ENCODE measurements at places on chromosomes 16 and 17.
A peak's percentile ranks its signal among the peaks of the same experiment; 100 is the strongest.

DNA sequence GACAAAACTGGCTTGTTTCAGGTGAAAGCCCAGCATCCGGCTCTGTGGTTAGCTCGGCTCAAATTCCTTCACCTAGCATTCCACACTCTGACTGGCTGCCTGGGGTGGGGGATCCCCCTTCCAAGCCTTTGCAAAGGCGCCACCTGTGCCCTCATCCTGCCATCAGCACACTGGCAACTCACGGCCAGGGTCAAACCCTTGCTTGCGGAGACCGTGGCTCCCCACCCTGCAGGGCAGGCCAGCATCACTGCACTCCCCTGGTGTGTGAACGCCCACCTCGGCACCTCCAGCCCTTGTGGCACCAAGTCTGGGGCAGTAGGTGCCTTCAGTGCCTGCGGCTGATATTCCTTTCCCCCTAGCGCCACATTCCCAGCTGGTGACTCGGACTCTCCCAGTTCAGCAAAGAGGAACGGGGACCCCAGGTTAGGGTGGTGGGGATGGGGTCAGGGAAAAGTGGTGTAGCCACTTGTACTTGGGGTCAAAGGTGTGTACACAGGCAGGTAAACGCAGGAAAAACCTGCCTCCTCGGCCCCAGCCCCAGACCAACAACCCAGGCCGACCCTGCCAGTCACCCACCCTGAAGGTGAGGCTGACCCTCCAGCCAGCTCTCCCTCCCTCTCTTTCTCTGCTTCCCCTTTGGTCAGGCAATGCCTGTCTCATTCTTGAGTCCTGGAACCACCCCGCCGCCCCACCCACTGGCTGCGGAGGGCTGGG lies 1.1 kb downstream of the FLII start:
- DNase-seq, result peak; percentile 26

- DNase-seq, result no peak
These were observed 13.8 kb upstream of the ABCC3 start for GRCh38 chr17:50620858-50621257.

GRCh38 chr16:84957792-84958191 lies 53.5 kb downstream of the ZDHHC7 start:
- DNase-seq, result no peak

- no peak for DNase-seq
These were observed 102.5 kb upstream of the TMEM97 start for GRCh38 chr17:28216528-28216927.

- DNase-seq, result no peak
These were observed 23.8 kb downstream of the OSBPL7 start for GRCh38 chr17:47797797-47798196.

DNA sequence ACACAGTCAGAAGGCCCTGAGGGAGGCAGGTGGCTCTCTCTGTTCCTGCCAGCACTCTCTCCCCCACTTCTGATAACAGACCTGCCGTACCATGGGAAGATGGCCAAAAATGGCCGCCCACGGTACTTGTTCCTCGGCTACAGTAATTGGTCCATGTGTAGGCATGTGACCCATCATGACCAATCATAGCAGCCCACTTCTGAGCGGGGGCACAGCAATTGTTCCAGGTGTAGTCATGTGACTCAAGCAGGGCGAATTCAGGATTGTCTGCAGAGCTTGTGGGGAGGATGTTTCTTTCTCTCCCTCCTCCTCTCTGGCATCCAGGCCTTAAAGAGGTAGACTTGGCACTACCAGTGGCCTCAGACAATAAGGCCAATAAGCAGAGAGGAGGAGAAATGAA lies 250.4 kb downstream of the MRTFB start:
- no peak for DNase-seq

DNA sequence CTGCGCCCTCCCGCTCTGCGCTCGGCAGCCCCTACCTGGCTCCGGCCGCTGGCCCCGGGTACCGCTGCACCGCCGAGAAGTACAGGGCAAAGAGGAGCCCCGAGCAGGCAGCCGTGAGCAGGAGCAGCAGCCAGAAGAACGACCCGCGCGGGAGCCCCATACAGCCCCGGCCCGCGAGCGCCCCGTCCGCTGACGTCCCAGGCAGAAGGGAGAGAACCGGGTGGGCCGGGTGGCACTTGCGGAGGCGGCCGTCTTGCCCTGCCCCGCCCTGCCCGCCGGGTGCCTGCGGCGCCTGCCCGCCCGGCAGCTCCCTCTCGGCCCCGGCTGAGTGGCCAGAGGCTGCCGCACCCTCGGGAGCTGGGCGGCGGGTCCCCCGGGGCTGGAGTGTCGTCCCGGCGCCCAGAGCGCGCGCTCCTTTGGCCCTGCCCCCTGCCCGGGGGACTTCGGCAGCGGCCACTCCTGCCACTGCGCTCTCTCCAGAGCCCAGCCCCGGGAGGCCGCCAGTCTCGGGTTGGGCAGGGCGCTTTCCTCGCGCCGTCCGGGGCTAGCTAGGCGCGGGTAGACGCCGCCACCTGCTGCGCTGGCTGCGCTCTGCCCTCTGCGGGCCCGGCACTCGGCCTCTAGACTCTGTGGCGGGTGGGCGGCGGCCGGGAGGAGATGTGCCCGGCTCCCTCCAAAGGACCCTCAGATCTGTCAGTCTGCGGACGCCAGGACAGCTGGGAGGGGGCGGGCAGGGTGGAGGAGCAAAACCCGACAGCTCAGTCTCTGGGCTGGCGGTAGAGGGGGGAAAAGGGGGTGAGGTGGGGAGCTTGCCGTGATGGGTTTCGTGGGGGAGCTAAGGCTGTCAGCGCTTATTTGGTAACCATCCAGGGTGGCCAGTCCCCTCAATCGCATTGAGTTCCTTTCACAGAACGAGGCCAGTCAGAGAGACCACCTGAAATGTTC lies at the start of gene ST6GALNAC2:
Gene ST6GALNAC2, minus strand, starts transcription at position 212 of the 945 bp plus-strand sequence. Its CDS starts 52 bp downstream, at position 160.
- DNase-seq, result peak; percentile 49

- DNase-seq, result no peak
These were observed 27.2 kb upstream of the HYDIN start for GRCh38 chr16:71257768-71258167.

- DNase-seq, result no peak
These were observed 32.2 kb downstream of the DRC3 start for GRCh38 chr17:18004884-18005305.

- no peak for DNase-seq
These were observed 84.9 kb upstream of the ASIC2 start for GRCh38 chr17:33377837-33378595.

DNA sequence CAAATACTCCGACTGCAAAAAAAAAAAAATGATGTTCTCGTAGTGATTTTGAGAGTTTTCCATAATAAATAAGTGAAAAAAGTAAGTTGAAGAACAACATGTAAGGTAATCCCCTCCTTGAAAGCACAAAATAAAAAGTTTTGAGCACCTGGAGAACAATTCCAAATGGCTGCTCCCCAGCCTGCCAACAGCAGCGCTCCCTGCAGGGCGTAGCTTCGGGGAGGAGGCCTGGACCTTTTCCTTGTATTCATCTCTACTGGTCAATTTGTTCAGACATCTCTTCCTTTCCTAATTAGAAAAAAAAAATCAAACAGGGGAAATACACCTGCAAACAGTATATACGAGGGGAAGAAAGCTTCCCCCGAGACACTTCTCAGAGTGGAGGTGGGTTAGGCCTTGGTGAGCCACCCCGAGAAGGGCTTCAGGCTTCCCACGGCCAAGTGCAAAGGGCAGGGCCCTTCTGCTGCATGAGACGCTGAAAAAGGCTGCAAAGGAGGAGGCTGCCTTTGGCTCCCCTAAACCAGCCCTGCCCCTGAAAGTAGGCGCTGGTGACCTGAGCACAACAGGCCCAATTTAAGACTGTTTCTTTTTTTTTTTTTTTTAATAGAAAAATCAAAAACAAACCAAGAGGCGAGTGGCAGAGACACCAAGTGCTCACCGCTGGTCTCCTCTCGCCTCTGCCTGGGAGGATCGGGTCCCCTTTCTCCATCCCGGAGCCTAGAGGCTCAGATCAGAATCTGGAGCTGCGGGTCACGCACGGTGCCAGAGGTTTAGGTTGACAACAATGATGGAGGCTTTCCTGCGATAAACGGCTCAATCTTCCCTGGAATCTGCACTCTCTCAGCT lies 193.1 kb upstream of the FOXF1 start:
- DNase-seq, result no peak

- no peak for DNase-seq
These were observed 447 bp downstream of the SDK2 start for GRCh38 chr17:73643852-73644144.

GRCh38 chr16:55040366-55041086 lies 109.9 kb downstream of the IRX5 start:
- DNase-seq, result no peak

DNA sequence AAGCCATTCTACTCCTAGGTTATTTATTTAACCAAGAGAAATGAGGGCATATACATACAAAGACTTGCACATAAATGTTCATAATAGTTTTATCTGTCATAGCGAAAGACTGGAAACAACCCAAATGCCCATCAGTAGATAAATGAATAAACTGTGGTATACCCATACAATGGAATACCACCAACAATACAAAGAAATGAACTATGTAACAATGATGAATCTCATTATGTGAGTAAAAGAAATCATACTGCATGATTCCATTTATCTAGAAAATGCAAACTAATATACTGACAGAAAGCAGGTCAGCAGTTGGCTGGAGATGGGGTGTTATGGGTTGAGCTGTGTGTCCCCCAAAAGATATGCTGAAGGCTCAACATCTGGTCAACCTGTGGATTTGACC lies 57.3 kb downstream of the CEP95 start:
- DNase-seq, result no peak

- DNase-seq, result peak; percentile 58
These were observed 70.8 kb downstream of the XPO6 start for GRCh38 chr16:28140788-28141618.

- no peak for DNase-seq
These were observed 3.1 kb upstream of the KRT36 start for GRCh38 chr17:41492771-41493170.

GRCh38 chr16:48556913-48557351 lies 53.0 kb downstream of the N4BP1 start:
- DNase-seq, result peak; percentile 24

- no peak for DNase-seq
These were observed 2.9 kb downstream of the ATP6V0D1 start for GRCh38 chr16:67477960-67478554.

- DNase-seq, result no peak
These were observed 73.9 kb upstream of the ASIC2 start for GRCh38 chr17:33366960-33367359.

DNA sequence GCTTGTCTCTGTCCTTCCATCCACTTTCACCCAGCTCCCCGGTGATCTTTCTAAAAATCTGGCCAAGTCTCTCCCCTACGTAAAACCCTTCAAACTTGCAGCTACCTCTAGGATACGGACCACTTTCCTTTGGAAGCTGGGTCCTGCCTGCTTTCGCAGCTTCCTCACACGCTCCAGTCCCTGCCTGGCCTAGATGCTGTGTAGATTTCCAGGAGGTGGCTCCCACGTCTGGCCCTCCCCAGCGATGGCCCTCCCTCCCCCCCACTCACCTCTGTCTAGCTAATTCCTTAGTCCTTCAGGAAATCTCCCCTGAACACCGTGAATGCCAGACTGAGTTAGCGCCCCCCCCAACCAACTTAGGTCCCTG lies 579 bp upstream of the LRRC59 start:
- DNase-seq, result no peak

- DNase-seq, result no peak
These were observed 24.3 kb downstream of the CDK12 start for GRCh38 chr17:39485555-39485954.

- no peak for DNase-seq
These were observed 297.7 kb downstream of the SEC14L1 start for GRCh38 chr17:77438241-77439188.

GRCh38 chr16:86324320-86324719 lies 186.0 kb upstream of the FOXF1 start:
- no peak for DNase-seq

DNA sequence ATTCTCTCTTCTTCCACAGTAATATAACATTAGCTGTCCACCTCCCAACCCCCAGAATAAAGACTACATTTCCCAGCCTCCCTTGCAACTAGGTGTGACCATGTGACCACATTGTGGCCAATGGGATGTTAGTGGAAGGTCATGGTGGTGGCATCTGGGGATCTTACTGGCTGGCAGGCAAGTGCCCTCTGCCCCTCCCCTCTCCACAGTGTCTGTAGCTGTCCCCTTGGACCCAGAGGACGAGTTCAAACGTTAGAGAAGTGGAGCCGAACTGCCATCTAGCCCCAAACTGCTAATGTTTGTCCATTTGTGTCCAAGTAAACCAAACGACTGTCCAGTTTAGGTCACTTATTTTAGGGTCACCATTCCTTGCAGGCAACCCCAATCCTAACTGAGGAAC lies 26.6 kb upstream of the KCNG4 start:
- peak; percentile 38 for DNase-seq

DNA sequence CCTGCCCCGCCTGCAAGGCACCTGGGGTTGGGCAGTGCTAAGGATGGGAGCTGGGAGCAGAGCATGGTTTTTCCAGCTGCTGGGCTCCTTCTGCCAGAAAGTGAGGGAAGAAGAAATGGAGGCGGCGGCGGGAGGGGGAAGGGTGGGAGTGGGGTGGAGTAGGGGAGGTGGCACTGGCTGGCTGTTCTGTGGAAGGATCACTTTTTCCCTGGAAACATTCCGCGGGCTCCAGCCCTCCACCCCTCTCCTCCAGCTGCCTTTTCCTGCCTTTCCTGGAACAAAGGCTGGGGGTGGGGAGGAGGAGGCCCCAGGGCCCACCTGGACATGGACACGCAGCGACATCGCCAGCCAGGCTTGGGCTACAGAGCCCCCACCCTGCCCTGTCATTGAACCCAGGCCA lies 41.1 kb downstream of the CFAP20 start:
- no peak for DNase-seq

GRCh38 chr17:35312790-35313711 lies 60.4 kb downstream of the SLFN11 start:
- peak; percentile 79 for DNase-seq

DNA sequence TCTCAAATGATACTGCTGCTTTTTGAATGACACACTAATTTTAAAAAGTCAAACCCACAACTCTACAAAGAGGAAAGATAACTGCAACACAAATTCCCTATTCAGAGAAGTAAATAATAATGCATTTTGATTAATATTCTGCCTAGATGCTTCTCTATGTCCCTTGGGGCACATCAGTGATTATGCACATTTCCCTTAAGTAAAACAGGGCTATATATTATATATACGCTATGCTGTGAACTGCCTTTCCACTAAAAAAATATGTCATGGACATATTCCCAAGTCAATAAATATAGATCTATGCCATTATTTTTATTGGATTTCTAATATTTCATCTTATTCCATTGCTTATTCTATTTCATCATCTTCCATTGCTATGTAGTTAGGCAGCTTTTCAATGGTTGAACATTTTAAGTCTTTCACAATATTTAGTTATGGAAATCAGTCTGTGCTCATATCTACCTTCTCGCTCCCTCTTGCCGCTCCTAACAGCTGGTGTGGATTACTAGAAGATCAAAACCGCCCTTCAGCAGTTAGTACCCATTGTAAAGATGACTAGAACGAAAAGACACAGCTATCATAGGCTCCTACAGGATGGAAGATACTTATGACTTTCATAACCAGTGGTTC lies 468.2 kb upstream of the GOT2 start:
- DNase-seq, result no peak

- no peak for DNase-seq
These were observed 8.2 kb downstream of the POLR2C start for GRCh38 chr16:57470711-57471110.
